ENCODE measurements at places on chromosomes 7 and 10.

DNA sequence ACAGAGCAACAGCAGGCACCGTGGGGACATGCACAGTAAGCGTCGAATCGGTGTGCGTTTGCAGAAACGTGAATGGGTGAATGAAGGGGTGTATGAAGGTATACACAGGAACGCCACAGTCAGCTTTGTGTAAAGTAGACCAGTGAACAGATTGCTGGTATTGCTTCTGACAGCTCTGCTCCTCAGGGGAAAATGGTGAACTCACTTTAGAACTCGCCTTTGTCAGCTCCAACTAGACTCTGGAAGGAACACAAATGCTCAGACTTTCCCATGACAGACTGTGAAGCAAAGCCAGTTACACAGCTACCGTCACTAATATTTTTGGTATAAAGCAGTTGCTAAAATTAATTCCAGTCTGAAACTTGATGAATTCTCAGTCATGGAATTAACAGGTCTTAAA, 78.9 kb downstream of the CUX1 start:
- DNase-seq = no peak

GRCh38 chr10:104232613-104233102, 494 bp upstream of the CFAP43 start:
- no peak for DNase-seq

- DNase-seq = no peak
These were observed 26.9 kb downstream of the NUP205 start for GRCh38 chr7:135584362-135585353.

DNA sequence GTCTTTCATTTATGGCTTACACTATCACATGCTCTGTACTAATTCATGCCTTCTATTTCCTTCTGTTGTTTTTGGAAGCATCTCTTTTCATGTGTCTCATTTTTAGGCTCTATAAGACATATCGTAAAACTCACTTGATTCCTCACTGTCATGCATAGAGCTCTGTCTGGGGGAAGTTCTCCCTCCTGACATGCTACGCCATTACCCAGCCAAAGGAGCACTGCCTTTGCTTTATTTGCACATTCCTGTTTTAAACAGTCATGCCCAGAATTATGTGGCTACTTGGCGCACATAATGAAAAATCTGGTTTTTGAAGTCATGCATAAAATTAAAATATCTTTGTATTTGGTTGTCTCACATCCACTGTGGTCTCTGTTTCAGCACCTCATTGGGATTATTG, 17.6 kb upstream of the AKR1C3 start:
- DNase-seq = no peak

DNA sequence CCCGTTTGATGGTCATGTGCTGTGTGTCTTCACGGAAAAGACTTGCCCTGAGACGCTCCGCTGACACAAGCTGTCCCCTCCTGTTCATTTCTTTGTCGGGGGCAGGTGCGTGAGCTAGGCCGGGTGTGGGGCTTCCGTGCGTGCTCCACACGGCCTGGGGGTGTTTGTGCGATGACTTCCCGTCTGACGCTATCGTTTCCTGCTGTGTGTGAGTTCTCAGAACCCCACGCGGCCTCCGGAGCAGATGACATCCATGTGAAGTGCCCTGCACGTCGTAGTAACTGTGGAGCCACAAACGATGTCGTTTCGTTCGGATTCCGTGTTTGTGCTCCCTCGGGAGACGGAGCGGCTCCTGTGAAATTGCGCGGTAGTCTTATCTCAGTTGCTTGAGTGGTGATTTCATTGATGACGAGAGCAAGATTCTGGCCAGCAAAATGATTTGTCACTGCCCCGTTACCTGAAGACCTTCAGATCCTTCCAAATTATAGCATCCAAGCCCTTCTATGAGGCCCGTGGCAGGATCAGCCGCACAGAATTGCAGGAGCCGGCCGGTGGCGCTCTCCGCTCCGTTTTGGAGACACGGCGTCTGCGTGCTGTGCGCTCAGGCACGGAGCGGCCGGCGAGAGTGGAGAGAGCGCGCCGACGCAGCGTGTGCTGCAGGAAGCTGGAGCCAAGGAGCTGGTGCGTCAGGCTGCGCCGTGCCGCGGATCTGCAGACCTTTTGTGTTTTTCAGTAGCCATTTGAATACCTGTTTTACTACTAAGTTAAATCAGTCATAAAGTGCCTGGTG, 94.9 kb downstream of the NKX6-2 start:
- no peak for DNase-seq

- no peak for DNase-seq
These were observed 5.4 kb downstream of the AKR1B1 start for GRCh38 chr7:134453518-134453917.

DNA sequence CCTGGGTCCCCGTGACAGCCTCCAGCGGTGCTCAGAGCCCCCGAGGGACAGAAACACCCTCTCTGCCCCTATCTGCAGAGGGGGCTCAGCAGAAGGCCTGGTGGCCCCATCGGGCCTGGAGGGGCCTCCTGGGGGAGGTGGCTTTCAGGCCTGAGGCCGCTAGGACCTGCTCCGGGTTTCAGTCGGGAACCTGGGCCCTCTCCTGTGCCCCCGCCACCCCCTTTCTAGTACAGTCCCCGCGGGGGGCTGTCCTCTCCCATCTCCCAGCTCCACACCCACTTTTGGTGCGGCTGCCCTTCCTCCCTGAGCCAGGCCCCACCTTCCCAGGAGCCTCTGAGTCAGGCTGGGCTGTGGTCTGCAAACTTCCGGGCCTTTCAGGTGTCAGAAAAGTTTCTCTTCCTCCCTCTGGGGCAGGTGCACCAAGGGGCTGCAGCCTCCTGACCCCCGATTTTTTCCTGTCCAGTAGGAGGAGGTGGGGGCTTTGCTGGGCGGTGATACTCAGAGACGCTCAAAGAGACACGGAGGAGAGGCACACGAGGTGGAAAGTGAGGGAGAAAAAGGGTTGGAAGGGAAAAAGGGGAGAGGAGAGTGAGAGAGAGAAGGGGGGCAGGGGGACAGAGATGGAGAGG, 692 bp downstream of the CARD11 start:
- DNase-seq = peak; percentile 77

DNA sequence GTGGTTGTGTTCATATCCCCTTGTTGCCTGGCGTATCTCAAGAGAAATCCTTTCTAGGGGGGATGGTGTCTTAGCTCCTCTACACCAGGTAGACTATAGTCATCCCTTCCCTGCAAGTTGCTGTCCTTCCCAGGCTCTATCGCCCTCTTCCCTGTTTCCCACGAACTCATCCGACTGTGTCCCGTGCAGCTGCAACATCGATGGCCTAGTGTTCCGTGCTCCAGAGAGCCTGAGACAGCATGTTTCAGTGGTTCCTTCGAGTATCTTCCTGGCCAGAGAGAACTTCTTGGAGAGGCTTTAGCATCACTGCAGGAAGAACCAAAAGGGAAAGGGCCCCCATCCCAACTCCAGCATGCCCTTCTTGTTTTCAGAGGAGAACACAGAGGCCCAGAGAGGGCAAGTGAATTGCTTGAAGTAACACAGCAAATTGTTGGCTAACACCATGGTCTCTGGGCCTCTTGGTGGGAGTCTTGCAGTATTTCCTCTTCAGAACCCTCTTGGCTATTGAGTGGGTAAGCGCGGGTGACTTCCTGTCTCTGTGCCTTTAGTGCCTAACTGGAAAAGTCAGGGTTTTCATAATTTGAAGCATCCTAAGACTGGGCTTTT, 162.9 kb downstream of the RGS10 start:
- no peak for DNase-seq

Data from activated CD4-positive, alpha-beta T cell treated with anti-CD3 and anti-CD28 coated beads, Interleukin-2, amount 50 U/mL, for 48 hours (primary cell).